ENCODE measurements at places on chromosomes 11 and 22.
A peak's percentile ranks its signal among the peaks of the same experiment; 100 is the strongest.

- no peaks in the 10 kb centered on the region for H3K27me3 ChIP-seq
- DNase-seq, result no peak
- H3K36me3 ChIP-seq, result peaks cover 7% of the 10 kb centered on the region
- H3K4me1 ChIP-seq, result no peaks in the 10 kb centered on the region
Measured at GRCh38 chr22:27699383-27700019, 102.1 kb downstream of the MN1 start.

DNA sequence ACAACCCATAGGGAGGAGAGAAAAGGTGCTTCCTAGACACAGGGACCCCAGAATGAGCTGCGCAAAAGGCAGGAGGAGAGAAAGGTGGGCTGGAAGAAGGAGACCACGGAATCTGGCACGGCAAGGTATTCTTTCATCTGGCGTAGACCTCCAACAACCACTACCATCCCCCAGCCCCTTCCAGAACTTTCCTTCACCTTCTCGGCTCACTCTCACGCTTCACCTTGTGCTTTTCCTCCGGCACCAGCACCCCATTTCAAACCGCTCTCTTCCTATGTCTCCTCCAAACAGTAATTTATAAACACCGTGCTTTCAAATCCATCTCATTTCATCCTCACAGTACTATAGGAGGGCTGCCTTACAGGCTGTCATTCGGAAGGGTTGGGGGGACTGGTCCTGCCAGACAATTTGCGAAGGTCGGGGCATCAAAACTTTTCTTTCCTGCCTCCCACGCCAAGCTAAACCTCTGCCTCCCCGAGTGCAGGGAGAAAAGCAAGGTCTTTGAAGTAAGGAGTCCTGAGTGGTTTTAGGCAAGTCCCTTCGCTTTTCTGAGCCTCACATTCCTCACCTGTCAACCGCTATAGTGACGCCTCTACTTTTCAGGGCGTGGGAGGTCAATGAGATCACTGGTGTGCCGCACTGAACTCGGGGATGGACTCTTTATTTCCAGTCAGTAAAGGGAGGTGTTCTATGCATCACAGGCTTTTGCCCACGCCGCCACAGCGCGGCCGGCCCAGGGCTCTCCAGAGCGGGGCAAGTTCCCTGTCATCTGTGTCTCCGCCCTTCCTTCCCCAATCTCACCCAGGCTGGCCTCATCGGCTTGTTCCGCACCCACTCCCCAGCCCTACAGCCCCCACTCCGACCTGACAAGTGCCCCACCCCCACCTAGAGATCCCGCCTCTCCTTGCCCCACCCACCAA is 800 bp downstream of the KCTD21 start:
- H3K27me3 ChIP-seq, result 0 out of 2 replicates have a peak, but pooled peaks cover 4% of the 10 kb centered on the region
- DNase-seq, result no peak

DNA sequence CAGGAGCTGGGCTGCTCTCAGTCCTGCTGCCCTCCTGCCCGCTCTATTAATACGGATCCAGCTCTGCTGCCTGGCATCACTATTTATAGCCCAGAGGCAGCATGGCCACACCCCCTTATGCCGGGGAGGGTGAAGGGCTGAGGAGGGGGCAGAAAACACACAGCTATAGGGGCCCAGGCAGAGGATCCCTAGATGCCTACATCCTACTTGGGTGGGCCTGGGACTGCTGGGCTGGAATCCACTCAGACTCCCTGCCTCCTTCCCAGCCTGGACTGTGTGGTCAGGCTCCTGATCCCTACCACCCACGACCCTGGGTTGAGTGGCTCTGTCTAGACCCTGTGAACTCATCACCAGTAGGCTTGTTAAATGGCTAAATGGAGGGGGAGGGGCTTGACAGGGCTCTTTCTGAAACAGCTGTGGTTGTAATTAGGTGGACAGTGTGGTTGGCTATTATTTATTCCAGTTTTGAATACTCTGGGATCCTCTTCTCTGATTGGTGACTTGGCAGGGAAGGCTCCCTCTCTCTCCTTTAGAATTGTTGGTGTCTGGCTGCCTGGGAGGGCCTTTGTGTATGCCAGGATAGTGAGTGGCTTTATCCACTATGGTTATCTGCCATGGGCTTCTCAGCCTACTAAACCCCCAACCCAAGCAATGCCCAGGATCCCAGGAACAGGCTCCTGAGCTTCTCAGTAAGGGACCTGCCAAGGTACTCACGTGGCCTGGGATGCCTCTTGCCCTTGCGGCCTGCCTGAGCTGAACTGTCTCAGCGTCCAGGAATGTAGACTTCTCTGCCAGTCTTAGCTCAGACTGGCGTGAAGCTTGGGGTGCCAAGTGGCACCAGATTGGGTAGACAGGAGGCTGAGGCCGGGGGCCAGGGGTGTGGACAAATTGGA is 15.2 kb downstream of the PHLDB1 start:
- H3K27me3 ChIP-seq, result no peaks in the 10 kb centered on the region
- H3K27ac ChIP-seq, result no peak overlapping the region
- H3K4me3 ChIP-seq, result peak overlapping the region; percentile 82
- DNase-seq, result no peak

DNA sequence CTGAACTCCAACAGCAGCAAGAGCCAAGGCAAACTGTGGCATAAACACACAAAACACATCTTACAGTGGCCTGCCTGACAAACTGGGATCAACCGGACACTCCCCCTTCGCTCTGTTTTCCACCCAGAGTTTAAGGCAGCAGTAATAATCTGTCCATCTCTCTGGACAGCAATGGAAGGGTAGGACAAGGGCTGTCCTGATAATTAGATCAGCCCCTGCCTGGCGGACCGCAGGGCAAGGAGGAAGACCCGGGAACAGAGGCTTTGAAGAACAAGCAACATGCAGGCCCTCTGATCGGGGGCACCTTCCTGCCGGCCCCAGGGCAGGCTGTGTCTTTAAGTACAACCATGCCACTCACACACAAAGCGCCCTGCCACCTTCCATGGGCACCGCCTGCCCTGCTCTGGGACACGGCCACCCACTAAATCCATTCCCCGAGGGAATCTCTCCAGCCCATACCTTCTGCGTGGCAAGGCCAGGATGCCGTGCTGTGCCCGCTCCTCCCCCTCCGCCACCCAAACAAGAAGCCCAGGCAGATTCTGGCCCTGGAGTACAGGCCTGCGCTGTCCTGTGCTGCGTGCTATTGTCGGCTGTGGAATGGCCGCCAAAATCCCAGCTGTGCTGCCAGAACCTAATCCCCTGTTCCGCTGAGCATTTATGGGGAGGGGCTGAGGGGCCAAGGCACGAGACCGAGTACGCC is 38.8 kb downstream of the NUMA1 start:
- H3K27me3 ChIP-seq, result no peaks in the 10 kb centered on the region
- no peaks in the 10 kb centered on the region for H3K36me3 ChIP-seq
- H3K27ac ChIP-seq, result peak overlapping the region; percentile 92

GRCh38 chr11:31821766-31822165 is 10.6 kb upstream of the PAX6 start:
- peaks cover 40% of the 10 kb centered on the region for H3K4me1 ChIP-seq
- DNase-seq, result no peak
- H3K4me3 ChIP-seq, result peak overlapping the region; percentile 28
- H3K27ac ChIP-seq, result no peak overlapping the region

- H3K27me3 ChIP-seq, result no peaks in the 10 kb centered on the region
- H3K27ac ChIP-seq, result no peak overlapping the region
- no peak for DNase-seq
- H3K36me3 ChIP-seq, result peaks cover 3% of the 10 kb centered on the region
- no peak overlapping the region for H3K4me3 ChIP-seq
- peaks cover 20% of the 10 kb centered on the region for H3K4me1 ChIP-seq
Measured at GRCh38 chr22:39534591-39535356, 2.2 kb upstream of the RPS19BP1 start.

- DNase-seq, result no peak
- H3K4me3 ChIP-seq, result no peak overlapping the region
- H3K27me3 ChIP-seq, result no peaks in the 10 kb centered on the region
- H3K36me3 ChIP-seq, result peaks cover 23% of the 10 kb centered on the region
- no peak overlapping the region for H3K27ac ChIP-seq
- H3K4me1 ChIP-seq, result no peaks in the 10 kb centered on the region
Measured at GRCh38 chr11:117221775-117222517, 9.9 kb downstream of the PCSK7 start.

DNA sequence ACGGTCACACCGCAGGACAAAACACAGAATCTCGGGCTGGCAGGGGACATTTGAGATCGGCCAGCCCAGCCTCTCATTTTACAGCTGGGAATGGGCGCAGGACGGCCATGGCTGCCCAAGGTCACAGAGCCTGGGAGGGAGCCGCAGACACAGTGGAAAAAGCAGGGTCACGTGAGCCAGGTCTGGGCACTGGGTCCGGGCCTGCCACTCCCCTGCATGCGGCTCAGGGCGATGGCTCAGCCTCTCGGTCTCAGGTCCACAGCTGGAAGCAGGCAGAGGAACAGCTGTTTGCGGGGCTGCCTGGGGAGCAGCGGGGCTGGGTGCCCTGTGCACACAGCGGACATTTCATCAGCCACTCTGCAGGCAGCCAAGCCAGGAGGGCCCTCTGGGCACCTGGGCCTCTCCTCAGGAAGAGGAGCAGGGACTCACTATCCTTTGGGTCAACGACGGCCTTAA is 10.4 kb upstream of the PPARA start:
- no peaks in the 10 kb centered on the region for H3K27me3 ChIP-seq
- H3K36me3 ChIP-seq, result no peaks in the 10 kb centered on the region
- no peak overlapping the region for H3K4me3 ChIP-seq
- DNase-seq, result no peak
- H3K27ac ChIP-seq, result no peak overlapping the region
- no peaks in the 10 kb centered on the region for H3K4me1 ChIP-seq

DNA sequence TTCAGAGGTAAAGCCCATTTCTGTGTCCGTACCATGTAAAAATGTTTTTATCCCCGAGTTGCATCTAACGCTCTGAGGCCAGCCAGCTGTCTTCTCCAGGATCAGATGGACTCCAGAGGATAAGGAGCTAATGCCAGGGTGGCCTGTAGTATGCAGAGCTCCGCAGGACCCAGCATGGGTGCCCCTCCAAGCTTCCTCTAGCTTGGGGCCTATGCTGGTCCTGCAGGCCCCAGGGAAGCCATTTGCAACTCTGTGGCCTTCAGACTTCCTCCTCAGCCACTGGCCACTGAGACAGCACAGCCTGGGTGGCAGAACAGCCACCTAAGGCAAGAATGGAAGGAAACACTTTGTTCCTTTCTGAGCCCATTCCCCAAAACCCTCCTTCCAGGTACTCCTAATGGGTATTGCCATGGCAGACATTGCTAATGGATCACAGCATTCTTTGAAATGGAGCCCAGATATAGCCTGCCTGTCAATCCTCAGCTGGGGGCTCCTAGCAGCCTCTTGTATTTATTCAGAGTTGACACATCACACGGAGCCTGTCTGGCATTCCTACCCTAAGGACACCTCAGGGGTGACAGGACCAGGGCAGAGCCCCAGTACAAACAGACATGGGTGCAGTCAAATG is 4.7 kb downstream of the ADA2 start:
- peaks cover 5% of the 10 kb centered on the region for H3K4me1 ChIP-seq
- no peaks in the 10 kb centered on the region for H3K27me3 ChIP-seq
- no peak overlapping the region for H3K4me3 ChIP-seq

GRCh38 chr11:10233581-10233980 is 60.4 kb downstream of the SBF2 start:
- peaks cover 3% of the 10 kb centered on the region for H3K36me3 ChIP-seq
- H3K4me3 ChIP-seq, result no peak overlapping the region
- DNase-seq, result no peak
- no peak overlapping the region for H3K27ac ChIP-seq
- no peaks in the 10 kb centered on the region for H3K4me1 ChIP-seq
- no peaks in the 10 kb centered on the region for H3K27me3 ChIP-seq

DNA sequence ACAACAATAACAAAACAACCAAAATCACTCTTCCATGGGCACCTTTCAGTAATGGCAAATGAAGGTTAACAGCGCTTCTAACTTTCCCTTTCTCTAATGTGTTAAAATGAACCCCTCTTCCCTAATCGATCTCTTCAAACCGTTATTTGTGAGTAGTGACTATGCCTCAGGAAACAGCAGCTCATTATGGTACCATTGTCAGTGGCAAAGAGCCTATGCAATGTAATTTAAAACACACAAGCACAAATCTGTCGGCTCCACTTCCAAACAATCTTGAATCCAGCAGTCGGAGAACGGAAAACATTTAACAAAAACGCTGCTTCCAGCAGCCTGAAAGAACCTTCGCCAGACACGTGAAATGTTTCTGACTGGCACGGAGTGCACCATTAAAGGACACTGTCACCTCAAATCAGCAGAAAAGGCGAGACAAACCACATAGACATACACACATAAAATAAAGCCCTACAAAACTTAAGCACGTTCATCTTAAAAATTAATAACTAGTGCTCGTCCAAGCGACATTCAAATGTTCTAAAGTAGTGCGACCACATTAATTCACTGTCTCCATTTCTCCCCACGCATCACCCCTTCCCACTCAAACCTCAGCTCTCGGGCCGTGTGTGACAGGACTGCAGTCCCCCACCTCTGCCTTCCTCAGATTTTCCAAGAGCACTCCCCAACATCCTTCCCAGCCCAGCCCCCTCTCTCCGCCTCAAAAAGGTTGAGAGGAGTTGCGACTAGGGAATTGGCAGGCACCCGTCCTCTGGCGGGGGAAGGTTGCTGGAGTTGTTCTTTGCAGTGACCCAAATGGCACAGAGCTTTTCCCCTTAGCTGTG is 748 bp downstream of the RAB30 start:
- peaks cover 19% of the 10 kb centered on the region for H3K36me3 ChIP-seq
- no peaks in the 10 kb centered on the region for H3K27me3 ChIP-seq
- peak overlapping the region; percentile 76 for H3K27ac ChIP-seq

- H3K27me3 ChIP-seq, result no peaks in the 10 kb centered on the region
- H3K4me1 ChIP-seq, result peaks cover 3% of the 10 kb centered on the region
- no peak for DNase-seq
- no peaks in the 10 kb centered on the region for H3K36me3 ChIP-seq
- no peak overlapping the region for H3K27ac ChIP-seq
Measured at GRCh38 chr11:119835753-119836152, 106.8 kb upstream of the NECTIN1 start.

- H3K36me3 ChIP-seq, result no peaks in the 10 kb centered on the region
- H3K27ac ChIP-seq, result no peak overlapping the region
- H3K27me3 ChIP-seq, result no peaks in the 10 kb centered on the region
- peaks cover 13% of the 10 kb centered on the region for H3K4me1 ChIP-seq
- H3K4me3 ChIP-seq, result no peak overlapping the region
- DNase-seq, result no peak
Measured at GRCh38 chr22:17926516-17926915, 97.8 kb downstream of the MICAL3 start.

GRCh38 chr11:111819161-111819828 is 52.1 kb downstream of the ALG9 start:
- no peak for DNase-seq
- H3K4me1 ChIP-seq, result peaks cover 4% of the 10 kb centered on the region
- H3K4me3 ChIP-seq, result no peak overlapping the region
- H3K27me3 ChIP-seq, result no peaks in the 10 kb centered on the region
- no peak overlapping the region for H3K27ac ChIP-seq

- DNase-seq, result no peak
- no peak overlapping the region for H3K27ac ChIP-seq
- H3K4me3 ChIP-seq, result no peak overlapping the region
- no peaks in the 10 kb centered on the region for H3K27me3 ChIP-seq
- no peaks in the 10 kb centered on the region for H3K4me1 ChIP-seq
- H3K36me3 ChIP-seq, result no peaks in the 10 kb centered on the region
Measured at GRCh38 chr11:86182976-86183584, 61.5 kb upstream of the EED start.
